ENCODE measurements at places on chromosomes 12 and 14.

DNA sequence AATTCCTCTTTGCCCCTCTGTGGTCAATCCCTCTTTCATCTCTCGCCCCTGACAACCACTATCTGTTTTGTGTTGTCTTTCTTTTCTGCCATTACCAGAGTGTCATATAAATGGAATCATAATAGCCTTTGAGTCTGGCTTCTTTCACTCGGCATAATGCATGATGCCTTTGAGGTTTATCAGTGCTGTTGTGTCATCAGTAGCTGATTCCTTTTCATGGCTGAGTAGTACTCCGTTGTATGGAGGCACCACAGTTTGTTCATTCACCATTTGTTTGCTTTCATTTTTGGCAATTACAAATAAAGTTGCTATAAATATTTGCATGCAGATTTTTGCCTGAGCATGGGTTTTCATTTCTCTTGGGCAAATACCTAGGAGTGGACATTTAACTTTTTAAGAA, 47.2 kb downstream of the WSCD2 start:
- no peak for DNase-seq

- no peak for DNase-seq
These were observed 8.5 kb upstream of the AK7 start for GRCh38 chr14:96383445-96383844.

GRCh38 chr14:76729953-76730505, 31.2 kb upstream of the VASH1 start:
- no peak for DNase-seq

DNA sequence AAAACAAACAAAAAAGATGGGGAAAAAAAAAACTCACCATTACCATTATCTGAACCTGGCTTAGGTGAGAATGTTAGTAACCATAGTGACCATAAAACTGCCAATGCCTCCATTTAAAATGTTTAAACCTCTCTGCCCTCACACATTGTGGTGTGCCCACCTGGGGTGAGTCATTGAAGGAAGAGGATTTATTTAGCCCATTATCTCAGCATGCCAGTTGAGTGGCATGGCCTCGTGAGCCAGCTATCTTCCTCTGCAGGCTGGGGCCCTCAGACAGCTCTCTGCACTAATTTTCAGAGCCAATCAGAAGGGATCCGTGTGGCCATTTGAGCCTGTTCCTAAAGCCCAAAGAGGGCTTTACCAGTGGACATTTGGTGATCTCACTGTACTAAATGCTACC, 81.8 kb upstream of the CCDC198 start:
- no peak for DNase-seq

- no peak for DNase-seq
These were observed 89.0 kb downstream of the SETD3 start for GRCh38 chr14:99391671-99392070.

GRCh38 chr12:56645201-56645716, 525 bp downstream of the ATP5F1B start:
- no peak for DNase-seq

DNA sequence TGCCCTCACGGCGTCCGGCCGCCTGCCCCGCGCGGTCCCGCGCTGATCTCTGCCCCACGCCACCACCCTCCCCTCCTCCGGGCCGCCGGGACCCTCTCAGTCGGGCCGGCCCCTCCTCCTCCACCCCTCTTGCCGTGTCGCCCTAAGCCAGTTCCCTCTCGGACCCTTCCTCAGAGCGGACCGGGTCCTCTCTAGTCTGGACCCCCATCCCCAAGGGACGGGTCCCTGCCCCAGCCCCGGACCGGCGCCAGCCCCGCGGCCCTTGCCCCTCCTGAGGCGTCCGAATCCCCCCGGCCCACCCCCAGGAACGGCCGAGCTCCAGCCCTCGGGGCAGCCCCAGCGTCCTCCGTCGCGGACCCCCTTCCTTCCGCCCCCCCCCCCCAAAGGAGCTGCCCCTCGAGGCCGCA, 485 bp downstream of the PPP4R4 start:
- no peak for DNase-seq

- no peak for DNase-seq
These were observed 47.8 kb upstream of the OR5AU1 start for GRCh38 chr14:21203470-21204166.

DNA sequence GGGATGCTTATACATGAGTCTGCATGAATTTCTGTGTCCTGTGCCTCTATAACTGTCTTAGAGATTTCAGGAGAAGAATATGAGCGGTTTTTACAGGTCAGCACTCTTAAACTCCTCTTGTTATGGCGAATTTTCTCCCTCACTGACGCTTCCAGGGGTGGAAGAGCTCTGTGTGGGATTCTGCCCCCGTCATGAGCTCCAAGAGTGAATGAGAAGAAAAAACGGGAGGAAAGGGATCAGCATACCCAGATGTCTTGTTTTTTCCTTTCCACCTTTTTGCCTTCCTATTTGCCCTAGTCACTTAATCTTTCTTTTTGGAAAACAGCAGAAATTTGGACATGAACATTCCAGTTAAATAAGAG, 651 bp downstream of the PFKM start:
- DNase-seq: no peak

DNA sequence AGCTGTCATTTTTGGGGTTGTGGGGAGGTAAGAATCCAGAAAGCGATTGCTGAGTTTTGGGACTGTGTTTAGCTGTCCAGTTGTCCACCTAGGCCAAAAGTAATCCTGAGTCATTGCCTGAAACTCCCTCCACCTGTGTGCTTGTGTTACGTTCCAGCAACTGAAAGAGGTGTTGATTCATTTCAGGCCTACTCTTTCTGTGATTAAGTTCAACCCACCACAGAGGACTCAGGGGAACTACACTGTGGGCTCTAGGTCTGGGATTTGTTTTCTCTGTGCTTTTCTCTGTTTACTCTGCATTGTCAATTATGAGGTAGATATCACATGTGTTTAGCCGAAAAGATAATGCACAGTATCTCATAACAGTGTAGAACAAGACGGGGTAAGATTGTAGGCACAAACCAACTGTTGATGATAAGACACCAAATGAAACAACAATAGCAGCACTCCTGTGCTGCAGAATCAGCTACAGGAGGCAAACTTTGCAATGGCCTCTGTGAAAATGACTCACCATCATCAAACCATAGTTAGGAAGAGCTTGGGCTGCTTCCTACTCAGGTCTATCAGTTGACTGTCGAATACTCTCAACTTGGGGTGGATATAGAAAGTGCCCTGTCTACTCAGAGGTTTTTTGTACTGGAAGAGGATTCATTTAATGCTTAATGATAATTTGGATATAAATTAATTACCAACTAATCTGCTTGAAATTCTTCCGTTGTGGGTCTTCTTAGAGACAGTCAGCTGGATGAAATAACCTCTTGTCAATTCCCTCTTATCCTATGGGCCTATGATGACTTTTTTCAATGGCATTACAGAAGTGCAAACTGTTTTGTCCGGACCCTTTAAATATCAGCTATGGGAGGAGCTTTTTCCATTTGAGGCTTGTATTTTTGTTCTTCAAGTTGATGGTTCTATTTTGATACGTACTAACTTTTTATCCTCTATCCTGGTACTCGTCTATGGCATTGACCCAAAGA, 385.9 kb downstream of the BMP4 start:
- no peak for DNase-seq

DNA sequence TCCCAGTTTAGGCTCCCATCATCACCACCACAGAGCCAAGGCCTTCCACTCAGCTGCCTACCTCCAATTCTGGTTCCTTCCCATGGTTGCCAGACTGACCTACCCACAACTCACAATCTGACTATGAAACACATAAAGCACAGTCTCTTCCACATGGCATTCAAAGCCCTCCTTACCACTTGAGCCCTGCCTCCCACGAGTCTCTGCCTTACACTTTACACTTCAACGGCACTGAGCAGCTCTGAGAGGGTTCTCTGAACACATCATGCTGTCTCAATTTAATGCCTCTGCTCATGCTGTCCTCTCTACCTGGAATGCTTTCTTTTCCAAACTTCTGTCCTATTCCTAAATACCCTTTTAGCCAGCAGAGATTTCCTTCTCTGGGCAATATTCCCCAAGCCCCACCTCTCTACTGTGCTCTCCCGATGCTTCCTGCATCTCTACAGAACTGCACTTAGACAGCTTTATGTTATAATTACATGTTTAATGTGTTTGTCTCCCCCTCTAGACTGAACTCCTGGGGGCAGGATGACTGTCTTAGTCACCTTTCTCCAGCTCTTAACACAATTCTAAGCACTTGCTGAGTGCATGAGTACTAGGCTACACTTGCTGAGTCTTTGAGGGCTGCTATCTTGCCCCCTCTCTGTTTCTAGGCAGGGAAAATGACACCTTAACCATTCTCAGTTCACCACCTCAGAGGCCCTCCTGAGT, 23.5 kb downstream of the FMNL3 start:
- no peak for DNase-seq

- DNase-seq: no peak
These were observed 1.2 kb upstream of the MED13L start for GRCh38 chr12:116278667-116279066.

GRCh38 chr14:29734732-29735131, 192.9 kb downstream of the PRKD1 start:
- no peak for DNase-seq

DNA sequence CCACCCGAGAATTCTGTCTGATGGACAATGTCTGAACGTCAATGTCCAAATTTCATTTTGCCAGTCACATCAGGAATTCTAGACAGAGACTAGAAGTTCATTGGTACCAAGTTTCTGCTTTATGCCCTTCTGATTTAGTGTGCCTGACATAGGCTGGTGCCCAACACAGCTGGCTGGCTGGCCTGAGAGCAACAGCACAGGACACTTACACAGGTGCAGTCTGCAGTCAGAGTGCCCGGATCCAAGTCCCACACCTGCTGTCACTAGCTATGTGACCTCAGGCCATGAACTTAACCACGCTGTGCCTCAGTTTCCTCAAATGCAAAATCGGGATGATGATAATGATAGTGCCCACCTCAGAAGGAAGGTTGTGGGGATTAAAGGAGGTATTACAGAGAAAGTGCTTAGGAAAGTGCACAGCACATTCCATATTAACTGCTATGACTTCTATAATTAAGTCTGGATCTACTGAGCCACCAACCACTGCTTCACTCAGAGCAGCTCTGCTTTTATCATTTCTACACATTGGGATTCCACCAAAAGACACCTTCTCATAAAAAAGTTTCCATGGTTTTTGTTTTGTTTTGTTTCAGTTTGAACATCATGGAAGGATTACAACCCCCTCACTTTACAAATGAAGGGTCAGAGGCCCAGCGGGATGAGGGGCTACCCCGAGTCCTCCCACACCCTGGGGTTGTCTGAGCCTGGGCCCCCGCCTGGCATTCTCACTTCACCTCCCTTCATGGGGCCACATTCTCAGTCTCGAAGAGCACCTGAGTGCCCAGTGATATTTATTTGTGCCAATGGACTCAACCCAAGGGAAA, 168.8 kb upstream of the BCL2L14 start:
- peak; percentile 62 for DNase-seq

- DNase-seq: no peak
These were observed 57.5 kb downstream of the ANAPC7 start for GRCh38 chr12:110345963-110346362.

DNA sequence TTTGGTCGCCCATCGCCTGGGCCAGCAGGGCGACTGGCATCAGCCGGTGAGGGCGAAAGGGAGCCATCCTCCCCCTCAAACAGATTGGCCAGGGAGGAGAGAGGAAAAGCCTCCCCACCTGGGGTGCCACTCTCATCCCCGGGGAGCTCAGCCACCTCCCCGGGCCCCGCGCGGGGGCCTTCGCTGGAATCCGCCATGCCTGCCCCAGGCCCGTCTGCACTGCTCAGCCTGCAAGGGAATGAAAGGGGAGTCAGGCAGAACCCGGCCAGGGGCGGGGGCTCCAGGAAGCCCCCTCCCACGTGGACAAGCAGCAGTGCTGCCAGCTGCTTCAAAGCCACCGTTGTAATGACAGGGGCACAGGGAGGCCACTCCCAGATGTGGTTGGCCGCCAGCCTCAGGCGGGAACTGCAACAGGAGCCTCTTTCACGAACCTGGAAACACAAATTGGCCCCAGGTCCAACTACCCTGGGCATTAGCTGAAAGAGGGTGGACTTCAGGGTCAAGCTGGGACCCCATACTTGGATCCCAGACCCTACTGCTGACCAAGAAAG, 18.5 kb downstream of the TRPV4 start:
- DNase-seq: no peak

- no peak for DNase-seq
These were observed 19.3 kb downstream of the CCDC62 start for GRCh38 chr12:122793685-122794106.

DNA sequence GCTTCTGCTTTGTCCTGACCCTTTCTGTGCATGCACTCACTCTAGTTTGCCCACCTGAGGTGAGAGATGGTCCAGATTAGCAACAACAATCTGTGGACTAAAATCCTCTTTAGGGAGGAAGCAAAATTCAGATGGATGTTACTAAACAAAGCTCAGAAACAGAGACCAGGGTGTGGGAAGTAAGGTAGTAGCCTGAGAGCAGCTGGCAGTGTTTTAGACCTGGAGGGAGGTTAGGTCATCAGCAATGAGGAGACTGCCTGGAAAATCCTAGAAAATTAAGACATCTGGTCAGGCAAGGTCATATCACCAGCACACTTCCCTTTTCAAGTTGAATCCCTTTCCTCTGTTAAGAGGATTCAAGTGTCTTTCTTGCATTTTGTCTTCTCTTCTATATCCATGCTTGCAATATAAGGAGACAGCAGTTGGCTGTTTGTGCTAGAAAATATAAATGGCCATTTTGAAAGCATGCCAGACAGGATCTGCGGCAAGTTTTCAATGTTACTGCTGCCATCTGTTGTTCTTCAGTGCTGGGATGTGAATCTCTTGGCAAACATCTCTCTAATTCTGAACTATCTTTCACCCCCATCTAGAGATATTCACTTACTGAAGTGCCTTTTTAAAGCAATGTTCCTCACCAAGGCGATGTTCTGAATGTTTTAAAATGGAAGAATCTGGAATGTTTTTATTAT, 266.4 kb downstream of the NAV3 start:
- no peak for DNase-seq

GRCh38 chr12:12017135-12017581, 53.6 kb upstream of the BCL2L14 start:
- peak; percentile 49 for DNase-seq

GRCh38 chr14:22155571-22155970, 433.5 kb downstream of the DAD1 start:
- no peak for DNase-seq
